ENCODE measurements at places on chromosomes 7 and 10.

GRCh38 chr10:46239247-46239646, 47.5 kb upstream of the ANTXRL start:
- DNase-seq: no peak

DNA sequence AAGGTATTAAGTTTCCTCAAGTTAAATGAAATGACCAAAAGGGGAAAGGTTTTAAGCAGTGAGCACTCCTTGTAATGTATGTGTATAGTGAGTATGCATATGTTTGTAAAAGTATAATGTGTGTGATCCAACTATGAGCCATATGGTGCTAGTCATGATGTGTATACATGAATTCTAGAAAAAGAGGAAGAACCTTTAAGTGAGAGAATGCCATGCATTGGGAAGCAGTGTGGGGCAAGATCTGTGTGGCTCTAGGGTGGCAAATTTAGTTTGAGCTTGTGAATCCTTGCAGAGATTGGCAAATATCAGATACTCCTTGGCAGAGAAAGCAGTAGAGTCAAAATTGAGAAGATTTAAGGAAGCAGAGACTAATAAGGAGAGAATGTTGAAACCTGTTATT, 435.0 kb downstream of the AUTS2 start:
- no peak for DNase-seq

DNA sequence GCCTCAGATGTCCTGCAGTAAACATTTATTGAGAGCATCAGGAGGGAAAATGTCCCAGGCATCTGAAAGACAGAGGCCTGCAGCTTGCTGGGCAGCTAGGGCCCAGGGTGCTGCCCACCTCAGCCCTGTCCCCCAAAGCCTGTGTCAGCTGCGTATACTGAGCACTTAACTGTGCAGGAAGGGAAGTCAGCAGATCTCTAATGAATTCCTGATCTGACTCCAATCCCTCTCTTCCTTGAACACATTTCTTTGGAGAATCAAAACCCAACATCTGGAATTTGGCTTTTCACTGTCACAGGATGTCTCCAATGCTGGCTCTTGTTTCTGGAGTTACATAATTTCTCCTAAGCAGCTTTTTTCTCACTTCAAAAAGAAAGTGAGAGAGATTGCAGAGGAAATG, 364.7 kb upstream of the NFE2L3 start:
- no peak for DNase-seq

- no peak for DNase-seq
Observed at GRCh38 chr10:35377050-35377728, 40.9 kb downstream of the CCNY start.

DNA sequence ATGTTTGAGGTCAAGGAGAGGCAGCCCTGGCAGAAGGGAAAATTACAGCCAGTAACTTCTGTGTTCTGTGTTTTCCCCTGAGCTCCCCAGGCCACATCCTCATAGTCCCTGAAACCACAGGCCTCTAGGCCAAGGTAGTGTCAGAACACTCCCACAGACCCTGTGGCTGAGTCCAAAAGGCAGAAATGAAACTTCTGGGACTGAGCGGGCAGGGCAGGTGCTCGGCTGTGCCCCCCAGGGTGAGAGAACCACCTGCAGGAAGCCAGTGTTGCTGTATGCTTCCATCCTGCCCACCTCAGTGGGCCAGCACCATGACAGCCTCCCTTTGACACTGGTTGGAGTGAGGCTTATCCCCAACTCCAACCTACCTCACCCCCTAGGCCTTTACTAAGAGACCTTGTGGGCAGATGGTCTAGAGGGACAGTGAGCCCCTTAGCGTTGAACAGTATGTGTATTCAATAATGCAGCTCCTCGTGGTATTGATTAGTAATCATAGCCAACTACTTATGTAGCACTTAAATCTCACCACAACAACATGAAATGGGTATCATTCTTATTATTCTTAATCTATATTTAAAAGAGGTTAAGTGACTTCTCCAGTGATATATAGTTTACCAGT, 30.3 kb downstream of the PIK3CG start:
- no peak for DNase-seq

- DNase-seq: no peak
Observed at GRCh38 chr10:33832124-33832787, 497.8 kb upstream of the NRP1 start.

DNA sequence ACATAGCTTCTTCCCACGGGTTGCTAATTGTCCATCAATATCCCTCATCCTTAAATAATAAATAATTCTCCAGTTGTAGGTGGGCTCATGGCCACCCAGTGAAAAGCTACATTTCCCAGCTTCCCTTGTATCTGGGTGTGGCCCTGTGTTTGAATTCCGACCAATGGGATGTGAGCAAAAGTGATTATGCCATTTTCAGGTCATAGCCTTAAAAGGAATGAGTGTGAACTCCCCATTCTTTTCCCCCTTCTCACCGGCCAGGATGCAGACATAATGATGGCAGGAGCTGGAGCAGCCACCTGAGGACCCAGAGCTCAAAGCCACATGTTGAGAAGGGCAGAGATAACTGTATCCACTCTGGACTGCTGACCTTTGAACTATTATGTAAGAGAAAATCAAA, 30.3 kb upstream of the CALU start:
- no peak for DNase-seq

DNA sequence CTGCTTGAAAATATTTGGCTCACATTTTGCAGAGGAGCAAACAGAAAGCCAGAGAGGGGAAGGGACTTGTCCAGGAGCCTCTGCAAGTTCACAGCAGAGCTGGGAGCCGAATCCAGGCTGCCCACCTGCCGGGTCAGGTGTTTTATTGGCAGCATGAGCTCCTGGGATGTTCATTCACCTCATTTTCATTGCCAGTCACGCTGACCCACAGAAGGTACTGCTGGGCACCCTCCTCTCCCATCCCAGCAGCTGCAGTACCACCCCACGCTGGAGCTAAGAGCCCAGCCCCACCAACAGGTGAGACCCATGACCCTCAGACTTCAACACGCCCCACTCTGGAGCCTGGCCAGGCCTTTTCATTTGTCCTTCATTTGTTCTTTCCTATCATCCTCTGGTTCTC, 102.7 kb downstream of the GRID1 start:
- no peak for DNase-seq

- DNase-seq: no peak
Observed at GRCh38 chr10:86823565-86823964, 67.1 kb downstream of the BMPR1A start.

All from stimulated activated CD8-positive, alpha-beta memory T cell treated with anti-CD3 and anti-CD28 coated beads, Interleukin-15, amount 100 ng/mL, for 1 hour (primary cell).